Large intestine (tissue), 12 donors: ENCODE measurements at places on chromosomes 16 and 17. TPM values are rescaled to one million over a fixed set of nuclear protein-coding genes. Genes with fewer than 3 reads are reported as not detected.
A peak's percentile ranks its signal among the peaks of the same experiment; 100 is the strongest.

DNA sequence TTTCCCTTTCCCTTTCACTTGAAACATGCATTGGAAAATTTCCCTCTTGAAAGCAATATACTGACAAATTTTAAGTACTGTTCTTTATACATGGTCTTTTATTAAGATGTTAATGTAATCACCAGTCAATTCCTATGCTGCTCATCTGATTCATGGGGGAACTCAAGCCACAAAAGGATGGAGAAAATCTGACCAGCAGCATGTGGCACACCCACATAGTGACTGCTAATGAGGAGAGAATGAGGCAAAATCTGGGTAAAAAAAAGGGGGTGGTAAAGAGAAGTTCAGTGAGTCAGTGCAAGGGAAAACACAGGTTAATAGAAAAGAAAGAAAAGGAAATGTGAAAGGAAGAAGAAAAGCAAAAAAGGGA, 11.3 kb downstream of the RFFL start:
- peak overlapping the region; percentile 92 for H3K27ac ChIP-seq
- no peak for DNase-seq
- peaks cover 44% of the 10 kb centered on the region for H3K4me1 ChIP-seq

The CCL8 gene
- polyA plus RNA-seq = 0.39 TPM

DNA sequence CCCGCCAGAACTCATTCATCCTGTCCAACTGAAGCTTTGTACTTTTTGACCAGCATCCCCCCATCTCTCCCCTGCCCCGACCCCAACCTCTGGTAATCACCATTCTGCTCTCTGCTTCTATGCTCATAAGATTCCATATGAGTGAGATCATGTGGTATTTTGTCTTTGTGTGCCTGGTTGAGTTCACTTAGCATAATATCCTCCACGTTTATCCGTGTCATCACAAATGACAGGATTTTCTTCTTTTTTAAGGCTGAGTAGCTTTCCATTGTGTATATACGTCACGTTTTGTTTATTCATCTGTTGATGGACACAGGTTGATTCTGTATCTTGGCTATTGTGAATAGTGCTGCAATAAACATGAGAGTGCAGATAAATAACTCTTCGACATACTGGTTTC, 278.9 kb downstream of the SNX29 start:
- peaks cover 6% of the 10 kb centered on the region for H3K4me1 ChIP-seq
- no peak overlapping the region for H3K4me3 ChIP-seq
- H3K36me3 ChIP-seq = no peaks in the 10 kb centered on the region
- DNase-seq = no peak
- H3K27me3 ChIP-seq = no peaks in the 10 kb centered on the region

The ARL5C gene
- polyA plus RNA-seq = not detected

The LONP2 gene
- polyA plus RNA-seq = 49.4 TPM

The CHRNE gene
- polyA plus RNA-seq = 0.37 TPM

DNA sequence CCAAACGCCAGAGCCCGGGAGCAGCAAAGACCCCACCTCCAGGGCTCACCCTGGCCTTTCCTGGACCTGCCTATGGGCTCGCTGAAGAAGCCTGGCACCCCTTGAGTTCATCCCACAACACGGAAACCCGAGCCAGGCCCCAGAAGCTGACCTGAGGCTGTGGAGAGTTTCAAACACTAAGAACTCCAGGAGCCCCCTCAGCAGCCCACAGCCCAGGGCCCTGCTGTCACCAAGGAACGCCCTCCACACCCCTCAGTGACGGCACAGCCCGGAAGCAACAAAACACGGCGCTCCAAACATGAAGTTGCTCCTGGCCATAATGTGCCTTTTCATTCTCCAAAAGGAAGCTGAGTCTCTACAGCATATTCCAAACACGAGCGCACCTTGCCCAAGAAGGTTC, 9.2 kb downstream of the SLC38A10 start:
- peaks cover 70% of the 10 kb centered on the region for H3K36me3 ChIP-seq
- H3K4me3 ChIP-seq = no peak overlapping the region
- H3K27me3 ChIP-seq = no peaks in the 10 kb centered on the region
- no peak for DNase-seq
- H3K4me1 ChIP-seq = no peaks in the 10 kb centered on the region
- no peak overlapping the region for H3K27ac ChIP-seq

The C16orf46 gene
- 0.93 TPM for polyA plus RNA-seq
